ENCODE measurements at places on chromosomes 11 and 22.

- no peak for DNase-seq
Measured at GRCh38 chr11:31763296-31763695, 47.8 kb downstream of the PAX6 start.

- no peak for DNase-seq
Measured at GRCh38 chr11:102459393-102459792, 6.8 kb upstream of the TMEM123 start.

- DNase-seq, result no peak
Measured at GRCh38 chr22:44316393-44317122, 3.8 kb upstream of the SHISAL1 start.

DNA sequence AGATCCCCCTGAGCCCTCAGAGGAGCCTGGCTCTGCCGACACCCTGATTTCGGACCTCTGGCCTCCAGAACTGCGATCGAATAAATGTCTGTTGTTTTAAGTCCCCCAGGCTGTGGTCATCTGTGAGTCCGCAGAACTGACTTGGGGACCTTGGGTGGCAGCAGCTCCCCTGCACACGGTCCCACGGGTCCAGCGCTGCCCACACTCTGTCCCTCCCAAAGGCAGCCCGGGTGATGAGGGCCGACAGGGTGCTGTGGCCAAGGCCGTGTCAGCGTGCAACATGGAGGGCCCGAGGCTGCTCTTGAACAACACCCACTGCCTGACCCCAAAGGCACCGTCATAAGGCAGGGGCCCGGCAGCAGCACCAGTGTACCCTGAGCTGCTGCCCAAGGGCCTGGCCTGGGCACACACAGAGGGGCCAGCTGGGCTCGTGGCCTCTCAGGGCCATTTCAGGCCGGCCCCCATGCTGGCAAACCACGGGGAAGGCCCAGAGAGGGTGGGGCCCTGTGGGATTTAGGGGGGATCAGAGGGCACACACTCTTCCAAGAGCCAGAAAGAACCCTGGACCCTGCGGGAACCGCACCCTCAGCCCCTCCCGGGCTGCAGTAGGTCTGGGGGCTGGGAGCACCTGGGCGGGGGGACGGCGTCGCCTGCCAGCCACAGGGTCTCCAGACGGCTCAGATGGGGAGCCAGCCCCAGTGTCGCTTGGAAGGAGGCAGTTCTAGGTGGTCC lies 77.1 kb upstream of the PRR5 start:
- no peak for DNase-seq
